ENCODE measurements at places on chromosomes 3 and 15.
A peak's percentile ranks its signal among the peaks of the same experiment; 100 is the strongest.

GRCh38 chr3:150699068-150699639 is 4.6 kb downstream of the ERICH6 start:
- DNase-seq, result no peak

DNA sequence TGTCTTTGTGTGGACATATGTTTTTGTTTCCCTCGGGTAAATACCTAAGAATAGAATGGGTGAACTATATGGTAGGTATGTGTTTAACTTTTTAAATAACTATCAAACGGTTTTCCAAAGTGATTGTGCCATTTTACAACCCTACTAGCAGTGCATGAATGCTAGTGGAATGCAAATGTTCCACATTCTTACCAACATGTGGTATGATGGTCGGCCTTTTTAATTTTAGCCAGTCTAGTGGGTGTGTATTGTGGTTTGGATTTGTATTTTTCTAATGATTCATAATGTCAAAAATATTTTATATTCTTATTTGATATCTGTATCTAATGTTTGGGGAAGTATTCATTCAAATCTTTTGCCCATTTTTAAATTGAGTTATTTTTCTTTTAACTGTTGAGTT is 68.2 kb upstream of the SMAD3 start:
- no peak for DNase-seq

DNA sequence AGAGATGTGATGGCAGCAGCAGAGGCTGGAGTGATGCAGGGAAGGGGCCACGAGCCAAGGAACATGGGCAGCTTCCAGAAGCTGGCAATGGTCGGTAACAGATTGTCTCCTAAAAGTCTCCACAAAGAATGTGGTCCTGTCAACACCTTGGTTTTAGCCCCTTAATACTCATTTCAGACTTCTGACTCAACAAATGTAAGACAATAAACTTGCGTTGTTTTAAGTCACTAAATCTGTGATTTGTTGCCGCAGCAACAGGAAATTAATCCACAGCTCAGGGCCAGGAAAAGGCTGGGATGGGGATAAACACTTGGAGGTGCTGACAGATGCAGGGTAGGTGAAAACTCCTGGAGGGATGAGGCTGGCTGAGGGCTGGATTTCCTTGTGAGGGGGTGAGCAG is 69.9 kb downstream of the OXNAD1 start:
- no peak for DNase-seq

- DNase-seq, result peak; percentile 21
Measured at GRCh38 chr15:40873694-40874561, at the start of gene RHOV. RHOV (minus strand) TSS chr15:40874234; CDS start chr15:40874139, 95 bp downstream.

GRCh38 chr3:133591271-133591742 is 17.8 kb downstream of the CDV3 start:
- DNase-seq, result no peak

GRCh38 chr3:194439881-194440550 is 41.0 kb upstream of the GP5 start:
- no peak for DNase-seq

GRCh38 chr15:45588219-45588875 is 1.2 kb downstream of the BLOC1S6 start:
- DNase-seq, result no peak

- no peak for DNase-seq
Measured at GRCh38 chr15:40302288-40302886, 5.3 kb downstream of the PLCB2 start.

Measured in stimulated activated CD8-positive, alpha-beta memory T cell treated with anti-CD3 and anti-CD28 coated beads, Interleukin-7, amount 100 ng/mL, for 1 hour (primary cell).